Testis (tissue), 5 donors: ENCODE measurements at places on chromosomes 4 and X.
A peak's percentile ranks its signal among the peaks of the same experiment; 100 is the strongest.

- DNase-seq: no peak
These were observed 336.5 kb upstream of the SFRP2 start for GRCh38 chr4:154125340-154125739.

GRCh38 chr4:120053911-120054310, 12.7 kb downstream of the MAD2L1 start:
- DNase-seq: no peak

- DNase-seq: peak; percentile 49
These were observed 55.5 kb downstream of the TRAPPC11 start for GRCh38 chr4:183714626-183715025.

- DNase-seq: no peak
These were observed 217.9 kb upstream of the MAB21L2 start for GRCh38 chr4:150363721-150364688.

DNA sequence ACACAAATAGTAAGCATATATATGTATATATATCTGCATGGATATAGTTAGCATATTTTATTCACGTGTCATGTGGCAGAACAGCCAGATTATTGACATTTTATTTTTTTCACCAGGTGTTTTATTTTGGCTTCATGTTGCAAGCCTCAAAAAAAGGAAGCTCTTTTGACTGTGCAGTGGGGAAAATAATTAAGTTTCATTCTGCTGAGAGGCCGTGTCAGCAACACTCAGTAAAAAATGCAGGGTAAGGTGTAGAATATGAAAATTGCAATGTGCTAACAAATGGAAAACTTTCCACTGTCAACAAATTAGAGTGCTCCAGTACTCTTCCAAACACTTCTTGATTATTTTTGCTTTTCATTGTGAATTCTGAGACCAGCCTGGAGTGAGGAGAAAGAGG, 511.5 kb downstream of the GLUD2 start:
- no peak for DNase-seq

GRCh38 chrX:140110081-140110650, 144.8 kb upstream of the CXorf66 start:
- no peak for DNase-seq

- no peak for DNase-seq
These were observed 21.8 kb upstream of the CTSO start for GRCh38 chr4:155975511-155975910.

DNA sequence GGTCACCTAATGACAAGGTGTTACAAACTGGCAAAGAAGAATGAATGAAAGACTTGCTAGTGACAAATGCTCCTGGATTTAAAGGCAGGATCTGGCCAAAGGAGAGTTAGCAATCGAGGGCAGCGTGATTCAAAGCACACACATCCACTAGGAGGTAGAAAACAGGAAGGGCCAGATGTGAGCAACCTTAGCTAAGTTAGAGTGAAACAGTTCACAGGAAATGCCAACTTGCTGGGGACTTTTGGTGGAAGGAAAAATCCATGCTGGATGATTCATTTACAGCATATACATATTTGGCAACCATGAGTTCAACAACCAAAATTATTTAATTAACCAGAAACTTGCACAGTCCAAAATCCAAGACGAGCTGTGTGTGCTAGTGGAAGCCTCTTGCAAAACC, 276.9 kb downstream of the PTTG2 start:
- DNase-seq: no peak

DNA sequence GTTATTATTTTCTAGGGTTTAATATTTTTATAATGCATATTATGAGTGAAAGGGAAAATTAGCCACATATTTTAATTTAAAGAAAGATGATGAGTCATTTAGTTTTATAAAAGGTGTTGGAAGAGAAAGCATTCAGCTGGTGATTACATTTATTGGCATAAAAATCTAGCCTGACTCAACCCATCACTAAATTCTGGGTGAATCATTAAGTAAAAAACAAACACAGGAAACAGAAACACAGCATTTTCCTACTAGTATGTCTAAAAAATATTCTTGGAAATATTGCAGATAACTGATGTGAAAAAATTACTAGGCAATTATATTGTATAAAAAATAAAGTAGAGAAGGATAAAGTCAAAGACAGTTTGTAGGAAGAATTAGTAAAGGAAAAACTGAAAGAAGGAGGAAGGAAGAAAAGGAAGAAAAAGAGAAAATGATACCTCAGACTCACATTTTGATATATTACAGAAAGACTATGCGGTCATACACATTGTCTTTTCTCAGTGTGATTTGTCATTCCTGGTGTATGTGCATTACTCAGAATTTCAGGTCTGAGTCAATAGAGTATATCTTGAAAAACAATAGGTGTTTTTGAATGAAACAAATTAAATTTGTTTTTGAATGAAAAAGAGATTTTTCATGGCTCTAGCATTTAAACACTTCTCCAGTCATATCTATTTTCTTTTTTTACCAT, 48.0 kb upstream of the SPOCK3 start:
- no peak for DNase-seq

- no peak for DNase-seq
These were observed 93.7 kb upstream of the MSX1 start for GRCh38 chr4:4765811-4766210.

DNA sequence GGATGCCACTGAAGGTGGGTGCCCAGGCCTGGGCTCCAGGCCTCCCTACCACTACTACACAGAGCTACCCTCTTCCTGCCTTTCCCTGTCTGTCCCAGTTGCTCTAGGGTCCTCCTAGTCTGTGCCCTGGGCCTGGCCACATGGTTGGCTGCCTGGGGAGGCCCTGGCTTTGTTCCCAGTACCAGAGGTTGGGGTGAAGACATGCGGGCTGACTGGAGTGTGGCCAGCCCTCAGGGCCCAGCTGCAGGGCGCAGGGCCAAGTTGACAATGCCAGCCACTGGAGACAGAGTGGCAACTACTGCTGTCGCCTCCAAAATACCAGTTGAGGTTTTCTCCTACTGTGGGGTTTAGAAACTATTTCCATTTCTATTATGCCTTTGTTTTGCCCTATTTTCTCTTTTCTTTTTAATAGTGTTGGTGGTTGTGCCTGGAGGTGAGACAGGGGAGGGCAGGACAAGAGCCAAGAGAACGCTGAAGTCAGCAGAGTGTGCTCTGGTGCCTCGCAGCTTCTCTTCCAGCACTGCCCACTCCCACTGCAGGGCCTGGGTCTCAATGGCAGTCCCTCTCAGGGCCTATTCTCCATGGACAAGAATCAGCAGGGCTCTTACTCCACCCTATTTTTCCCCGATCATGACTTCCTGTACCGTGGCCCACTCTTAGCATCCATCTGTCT, 32.2 kb upstream of the XPNPEP2 start:
- DNase-seq: peak; percentile 41

- no peak for DNase-seq
These were observed 34.5 kb upstream of the MAP3K15 start for GRCh38 chrX:19549838-19550237.

- no peak for DNase-seq
These were observed 118.7 kb downstream of the ENPP6 start for GRCh38 chr4:184099000-184099399.

- no peak for DNase-seq
These were observed 117.3 kb downstream of the CPZ start for GRCh38 chr4:8709729-8710360.

GRCh38 chr4:40309250-40309774, 25.8 kb upstream of the CHRNA9 start:
- peak; percentile 97 for DNase-seq

GRCh38 chr4:123786920-123787319, 390.3 kb downstream of the SPRY1 start:
- DNase-seq: peak; percentile 24

DNA sequence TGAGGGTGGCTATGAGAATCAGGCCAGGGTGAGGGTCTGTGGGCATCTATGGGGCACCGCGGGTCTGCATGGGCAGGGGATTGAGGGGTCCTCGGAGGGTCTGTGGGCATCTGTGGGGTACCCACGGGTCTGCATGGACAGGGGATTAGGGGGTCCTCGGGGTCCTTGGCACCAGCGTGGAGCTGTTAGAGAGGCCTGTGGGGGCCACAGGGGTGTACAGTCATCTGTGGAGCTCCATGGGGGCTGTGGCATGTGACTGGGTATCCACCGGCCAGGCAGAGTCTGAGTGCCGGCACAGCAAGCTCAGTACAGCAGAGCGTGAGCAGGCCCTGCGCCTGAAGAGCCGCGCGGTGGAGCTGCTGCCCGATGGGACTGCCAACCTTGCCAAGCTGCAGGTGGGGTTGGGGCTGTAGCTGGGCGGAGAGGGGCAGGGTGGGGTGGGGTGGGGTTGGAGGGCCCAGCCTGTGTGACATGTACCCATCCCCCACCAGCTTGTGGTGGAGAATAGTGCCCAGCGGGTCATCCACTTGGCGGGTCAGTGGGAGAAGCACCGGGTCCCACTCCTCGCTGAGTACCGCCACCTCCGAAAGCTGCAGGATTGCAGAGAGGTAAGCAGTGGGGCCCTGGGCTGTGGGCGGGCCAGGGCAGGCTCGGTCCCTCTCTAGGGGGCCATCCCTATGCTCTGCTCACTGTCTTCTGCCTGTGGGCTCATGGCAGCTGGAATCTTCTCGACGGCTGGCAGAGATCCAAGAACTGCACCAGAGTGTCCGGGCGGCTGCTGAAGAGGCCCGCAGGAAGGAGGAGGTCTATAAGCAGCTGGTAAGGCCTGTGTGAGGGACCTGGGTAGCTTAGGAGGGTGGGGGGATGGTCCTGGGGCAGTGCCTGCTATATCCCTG, 12.9 kb downstream of the CCDC22 start:
- no peak for DNase-seq

GRCh38 chrX:51496501-51497291, at the start of gene NUDT11:
TSS of gene NUDT11 (minus strand) at chrX:51496592. CDS start at chrX:51496444, 148 bp downstream.
- DNase-seq: peak; percentile 83

DNA sequence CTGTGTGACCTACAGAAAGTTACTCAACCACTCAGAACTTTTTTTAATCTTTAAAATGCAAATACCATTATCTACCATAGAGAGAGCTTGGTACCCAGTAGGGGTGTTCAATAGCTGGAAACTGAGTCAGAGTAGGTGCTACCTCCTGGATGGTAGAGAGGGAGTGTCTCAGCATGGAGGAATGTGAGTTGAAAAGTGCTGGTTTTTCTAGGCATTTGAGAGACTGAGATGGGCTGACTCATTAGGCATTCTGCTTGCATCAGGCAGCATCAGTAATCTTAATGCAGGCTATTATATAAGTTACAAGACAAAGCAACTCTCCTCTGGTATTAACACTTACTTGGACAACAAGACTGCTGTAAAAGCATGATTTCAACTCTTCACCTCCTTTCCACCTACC, 70.9 kb upstream of the ARHGEF9 start:
- no peak for DNase-seq

GRCh38 chr4:124104101-124104500, 608.4 kb downstream of the ANKRD50 start:
- DNase-seq: no peak

GRCh38 chrX:112852851-112853250, 12.2 kb upstream of the AMOT start:
- no peak for DNase-seq

DNA sequence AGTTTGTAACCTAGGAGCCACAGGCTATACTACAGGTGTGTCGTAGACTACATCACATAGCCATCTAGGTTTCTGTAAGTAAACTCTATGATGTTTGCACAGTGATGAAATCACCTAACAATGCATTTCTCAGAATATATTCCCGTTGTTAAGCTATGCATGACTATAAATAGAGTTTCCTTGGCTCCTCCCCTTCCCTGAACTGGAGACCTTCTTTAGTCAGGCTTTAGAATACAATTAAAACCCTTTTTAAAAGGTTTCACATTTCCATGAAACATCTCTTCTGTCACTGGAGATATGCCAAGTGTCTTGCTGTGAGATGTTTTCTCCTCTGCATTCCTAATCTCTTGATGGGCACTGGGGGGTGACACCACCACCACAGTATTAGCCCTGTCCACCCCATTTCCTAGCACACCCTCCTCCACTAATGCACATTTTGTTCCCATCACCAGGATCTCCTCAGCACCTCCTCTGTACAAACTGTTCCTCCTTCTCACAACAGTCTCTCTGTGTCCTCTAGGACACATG, 334.6 kb upstream of the CPEB2 start:
- peak; percentile 68 for DNase-seq

- DNase-seq: no peak
These were observed 67.2 kb downstream of the DCAF12L1 start for GRCh38 chrX:126485409-126485808.

GRCh38 chrX:118216509-118216908, 99.9 kb upstream of the KLHL13 start:
- DNase-seq: no peak

DNA sequence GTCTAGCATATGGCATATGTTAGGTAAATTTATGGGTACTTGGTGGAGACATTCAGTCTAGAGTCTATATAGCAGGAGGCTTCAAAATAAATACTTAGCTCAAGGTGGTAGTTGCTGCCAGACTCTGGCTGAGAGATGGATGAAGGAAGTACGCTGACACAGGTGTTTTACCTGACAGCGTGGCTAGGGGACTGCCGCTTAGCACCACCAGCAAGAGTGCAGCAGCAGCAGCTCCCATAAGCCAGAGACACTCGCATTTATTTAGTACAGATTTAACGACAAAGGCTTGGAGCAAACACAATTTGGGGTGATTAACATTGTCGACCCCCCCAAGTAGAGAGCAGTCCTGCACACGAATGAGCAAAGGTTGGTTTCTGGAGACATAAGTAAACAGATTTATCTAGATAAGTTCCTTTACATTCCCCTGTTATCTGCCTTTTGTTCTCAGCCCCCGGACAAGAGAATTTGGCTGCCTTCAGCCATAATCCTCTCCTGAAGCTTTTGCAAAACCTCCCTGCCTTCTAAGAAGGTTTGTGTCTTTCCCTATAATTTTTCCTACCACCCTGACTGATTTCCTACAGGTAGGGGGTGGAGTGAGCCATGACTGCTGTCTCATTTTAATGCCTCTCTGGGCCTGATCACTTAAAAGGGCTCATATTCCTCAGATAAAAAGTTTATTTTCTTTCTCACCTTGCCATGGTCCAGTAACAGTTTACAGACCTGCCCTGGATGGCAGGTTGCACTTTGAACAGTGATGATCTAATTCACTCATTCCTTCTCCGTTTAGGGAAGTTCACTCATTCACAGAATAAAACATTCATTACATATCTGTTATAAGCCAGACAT, 64.6 kb downstream of the RHOH start:
- DNase-seq: no peak

GRCh38 chr4:48578132-48578968, 88.3 kb downstream of the ZAR1 start:
- peak; percentile 87 for DNase-seq

GRCh38 chr4:14254252-14254651, 626.7 kb upstream of the BOD1L1 start:
- DNase-seq: peak; percentile 58

GRCh38 chr4:123553279-123553678, 156.7 kb downstream of the SPRY1 start:
- DNase-seq: no peak

- DNase-seq: no peak
These were observed 334.0 kb upstream of the NDST3 start for GRCh38 chr4:117700111-117700892.

DNA sequence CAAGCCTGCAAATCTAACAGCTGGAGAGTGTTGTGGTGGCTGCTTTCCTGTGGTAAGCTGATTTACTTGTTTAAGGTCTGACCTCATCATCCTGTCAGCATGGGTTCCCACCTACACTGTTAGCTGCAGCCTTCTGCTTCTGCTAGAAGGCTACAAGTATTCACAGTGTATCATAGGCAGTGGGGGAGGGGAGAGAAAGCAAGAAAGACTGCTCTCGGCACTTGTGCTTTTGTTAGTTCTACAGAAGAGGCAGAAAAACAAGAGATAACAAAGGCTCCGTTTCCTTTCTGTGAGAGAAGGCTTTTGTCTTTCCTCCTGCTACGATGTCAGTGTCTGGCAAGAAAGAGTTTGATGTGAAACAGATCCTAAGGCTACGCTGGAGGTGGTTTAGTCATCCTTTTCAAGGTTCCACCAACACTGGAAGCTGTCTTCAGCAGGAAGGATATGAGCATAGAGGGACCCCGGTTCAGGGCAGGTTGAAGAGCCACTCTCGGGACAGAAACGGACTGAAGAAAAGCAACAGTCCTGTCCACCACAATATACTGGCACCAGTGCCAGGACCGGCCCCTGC, at the start of gene KLHL4:
TSS of gene KLHL4 (plus strand) at position 232 of the 571 bp plus-strand sequence. CDS start at position 324, 92 bp downstream.
- DNase-seq: peak; percentile 80
